ENCODE measurements at places on chromosomes 3 and 15. TPM values are rescaled to one million over a fixed set of nuclear protein-coding genes. Genes with fewer than 3 reads are reported as not detected.

DNA sequence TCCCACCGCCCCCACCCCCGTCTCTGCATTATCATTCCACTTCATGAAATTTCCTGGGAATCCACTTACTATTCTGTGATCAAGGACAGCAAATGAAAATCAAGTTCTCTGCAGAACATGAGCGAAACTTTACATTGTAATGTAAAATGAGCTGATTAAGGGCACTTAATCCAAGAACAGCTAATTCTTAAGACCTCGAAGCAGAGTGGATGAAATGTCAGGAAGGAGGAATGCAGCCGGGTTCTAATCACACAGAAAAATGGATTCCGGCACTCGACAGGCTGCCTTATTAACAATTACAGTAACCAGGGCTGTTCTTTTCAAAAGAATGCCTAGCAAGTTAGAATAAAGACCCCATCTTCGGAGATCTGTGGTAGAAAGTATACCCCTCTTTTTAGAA, 57.5 kb downstream of the RFTN1 start:
- no peak overlapping the region for H3K4me3 ChIP-seq
- H3K36me3 ChIP-seq, result no peaks in the 10 kb centered on the region
- no peaks in the 10 kb centered on the region for H3K27me3 ChIP-seq

DNA sequence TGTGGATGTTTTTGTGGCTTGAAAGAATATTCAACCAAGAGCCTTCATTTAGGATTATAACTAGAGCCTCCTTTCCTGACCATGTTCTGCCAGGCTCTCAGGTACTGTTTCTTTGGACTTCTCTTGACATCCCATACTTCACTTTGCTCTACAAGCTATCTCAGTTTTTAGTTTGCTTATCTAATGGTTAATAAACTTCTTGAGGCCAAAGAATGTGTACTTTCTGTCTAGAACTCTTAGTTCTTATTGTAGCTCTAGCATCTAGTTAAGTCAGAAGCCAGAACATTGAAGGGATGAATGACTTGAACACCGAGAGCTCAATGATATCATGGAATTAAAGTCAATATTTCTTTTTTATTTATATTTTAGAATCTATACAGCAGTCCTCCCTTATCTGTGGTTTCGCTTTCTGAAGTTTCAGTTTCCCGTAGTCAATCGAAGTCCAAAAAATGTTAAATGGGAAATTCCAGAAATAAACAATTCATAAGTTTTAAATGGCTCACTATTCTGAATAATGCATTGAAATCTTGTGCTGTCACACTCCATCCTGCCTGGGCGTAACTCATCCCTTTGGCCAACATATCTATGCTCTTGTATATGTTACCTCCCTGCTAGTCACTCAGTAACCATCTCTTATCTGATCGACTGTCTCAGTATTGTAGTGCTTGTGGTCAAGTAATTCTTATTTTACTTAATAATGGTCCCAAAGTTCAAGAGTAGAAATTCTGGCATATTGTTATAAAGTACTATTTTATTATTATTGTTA, 368.6 kb upstream of the RBMS3 start:
- H3K4me1 ChIP-seq, result no peaks in the 10 kb centered on the region
- H3K27me3 ChIP-seq, result no peaks in the 10 kb centered on the region
- DNase-seq, result no peak
- H3K27ac ChIP-seq, result no peak overlapping the region
- no peaks in the 10 kb centered on the region for H3K36me3 ChIP-seq

DNA sequence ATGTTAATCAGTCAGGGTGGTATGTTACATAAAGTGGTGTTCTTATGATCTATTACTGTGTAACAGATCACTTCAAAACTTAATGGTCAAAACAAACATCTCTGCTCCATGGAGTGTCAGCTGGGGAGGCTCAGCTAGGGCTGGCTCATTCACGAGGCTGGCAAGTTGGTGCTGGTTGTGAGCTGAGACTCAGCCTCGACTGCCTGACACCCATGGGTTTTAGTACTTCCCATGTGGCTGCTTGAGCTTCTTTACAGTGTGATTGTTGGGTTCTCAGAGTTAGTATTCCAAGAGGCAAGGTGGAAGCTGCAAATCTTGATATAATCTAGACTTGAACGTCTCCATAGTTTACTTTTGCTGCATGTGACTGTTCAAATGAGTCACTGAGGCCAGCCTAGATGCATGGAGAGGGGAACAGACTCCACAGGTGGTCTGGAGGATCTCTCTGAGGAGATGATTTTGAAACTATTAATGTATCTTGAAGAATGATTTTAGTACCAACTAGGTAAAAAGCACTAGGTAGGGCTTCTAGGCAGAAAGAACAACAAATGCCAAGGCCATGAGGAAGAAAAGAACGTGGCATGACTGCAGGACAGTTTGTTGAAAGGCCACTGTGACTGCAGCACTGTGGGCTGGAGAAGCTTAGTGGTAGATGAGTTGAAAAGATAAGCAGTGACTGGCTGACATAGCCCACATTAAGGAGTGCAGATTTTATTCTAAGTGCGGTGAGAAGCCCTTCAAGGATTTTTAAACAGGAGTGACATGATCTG, 281.1 kb upstream of the PROK2 start:
- H3K4me1 ChIP-seq, result peaks cover 2% of the 10 kb centered on the region
- no peak overlapping the region for H3K27ac ChIP-seq
- H3K27me3 ChIP-seq, result no peaks in the 10 kb centered on the region

DNA sequence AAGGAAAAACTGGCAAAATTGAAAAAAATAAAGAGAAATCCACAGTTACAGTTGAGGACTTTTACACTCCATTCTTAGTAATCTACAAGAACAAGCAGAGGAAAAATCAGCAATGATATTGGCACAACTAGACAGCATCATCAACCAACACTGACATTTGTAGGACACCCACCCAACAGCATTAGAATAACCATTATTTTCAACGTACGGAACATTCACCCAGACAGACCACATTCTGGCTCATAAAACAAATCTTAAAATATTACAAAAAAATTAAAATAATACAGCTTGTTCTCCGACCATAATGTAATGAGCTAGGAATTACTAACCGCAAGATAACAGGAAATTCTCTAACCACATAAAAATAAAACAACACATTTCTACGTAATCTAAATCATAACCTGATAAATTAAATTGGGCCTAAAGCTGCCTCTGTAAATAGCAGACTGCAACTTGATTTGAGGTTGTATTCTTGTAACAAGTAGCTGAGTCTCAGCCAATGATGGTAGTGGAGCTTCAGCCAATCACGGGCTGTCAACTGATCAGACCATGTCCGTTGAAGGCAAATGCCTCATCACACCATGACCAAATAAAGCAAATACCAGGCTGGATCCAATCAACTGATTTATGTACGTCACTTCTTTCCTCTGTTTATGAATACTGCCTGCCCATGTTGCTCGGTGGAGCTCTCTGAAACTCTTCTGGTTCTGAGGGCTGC, 9.2 kb downstream of the PLSCR4 start:
- no peaks in the 10 kb centered on the region for H3K36me3 ChIP-seq
- no peaks in the 10 kb centered on the region for H3K27me3 ChIP-seq
- DNase-seq, result no peak

DNA sequence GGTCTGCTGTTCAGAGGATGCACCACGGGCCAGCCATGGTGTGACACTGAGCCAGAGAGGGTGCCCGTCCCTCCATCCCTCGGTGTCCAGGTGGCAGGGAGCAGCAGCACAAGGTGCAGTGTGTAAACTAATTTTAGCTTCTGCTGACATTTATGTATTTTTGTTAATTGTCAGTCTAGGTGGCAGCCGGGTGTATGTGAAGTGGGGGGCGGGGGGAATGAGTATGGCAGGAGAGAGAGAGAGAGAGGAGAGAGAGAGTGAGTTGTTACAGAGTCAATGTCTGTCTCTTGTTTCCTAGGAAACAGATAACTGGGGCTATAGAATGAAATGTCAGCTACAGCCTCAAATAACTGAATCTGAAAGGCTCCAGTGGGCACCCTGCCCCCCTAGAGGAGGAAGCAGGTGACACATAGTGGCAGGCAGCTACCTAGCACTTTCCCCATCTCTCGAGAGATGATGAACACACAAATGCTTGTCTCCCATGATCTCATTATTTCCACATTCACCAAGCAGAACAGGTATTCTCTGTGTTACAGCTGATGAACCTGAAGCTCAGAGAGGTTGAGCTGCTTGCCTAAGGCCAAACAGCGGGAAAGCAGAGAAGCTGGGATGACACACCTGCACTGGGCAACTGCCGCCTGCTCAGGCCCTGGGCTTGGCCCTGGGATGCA, 24.7 kb downstream of the RASGRF1 start:
- no peak for DNase-seq
- H3K4me3 ChIP-seq, result no peak overlapping the region
- H3K27ac ChIP-seq, result no peak overlapping the region
- H3K4me1 ChIP-seq, result no peaks in the 10 kb centered on the region

MAGI1 gene
- 38.6 TPM for total RNA-seq

SKIC8 gene
- total RNA-seq, result 50.9 TPM

DISP2 gene
- 0.40 TPM for total RNA-seq

DNA sequence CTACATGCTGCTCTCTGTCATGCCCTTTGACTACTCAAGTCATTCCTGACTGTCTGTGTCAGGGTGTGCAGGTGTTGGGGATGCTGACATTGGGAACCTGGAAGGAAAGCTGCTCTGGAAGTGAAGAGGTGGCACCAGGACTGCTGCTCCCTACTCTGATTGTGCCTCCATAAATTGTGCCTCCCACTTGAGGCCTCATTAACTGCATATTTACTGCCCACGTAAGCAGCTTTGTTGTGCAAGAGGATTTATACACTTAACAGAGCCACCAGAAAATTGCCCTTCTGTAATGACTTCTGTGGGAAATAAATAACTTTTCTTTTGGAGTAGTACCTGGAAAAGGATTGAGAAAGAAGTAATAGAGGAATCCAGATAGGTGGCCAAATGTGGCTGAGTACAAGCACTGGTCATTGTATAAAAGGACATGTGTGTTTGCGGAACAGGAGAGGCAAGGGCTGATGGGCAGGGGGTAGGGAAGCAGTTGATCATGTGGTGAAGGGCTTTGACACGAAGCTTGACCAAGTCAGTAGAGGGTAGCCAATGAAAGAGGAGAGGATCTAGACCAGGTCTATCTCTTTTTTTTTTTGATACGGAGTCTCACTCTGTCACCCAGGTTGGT, 24.8 kb downstream of the IL20RB start:
- no peak overlapping the region for H3K27ac ChIP-seq
- DNase-seq, result no peak
- H3K27me3 ChIP-seq, result no peaks in the 10 kb centered on the region
- H3K36me3 ChIP-seq, result no peaks in the 10 kb centered on the region
- H3K4me1 ChIP-seq, result no peaks in the 10 kb centered on the region

- H3K27me3 ChIP-seq, result peaks cover 32% of the 10 kb centered on the region
- H3K4me1 ChIP-seq, result no peaks in the 10 kb centered on the region
- peak; percentile 82 for DNase-seq
These were observed 78.1 kb upstream of the RNF7 start for GRCh38 chr3:141659821-141660613.

GRCh38 chr3:71885006-71885405, 100.1 kb upstream of the PROK2 start:
- no peaks in the 10 kb centered on the region for H3K4me1 ChIP-seq
- no peaks in the 10 kb centered on the region for H3K36me3 ChIP-seq
- peaks cover 20% of the 10 kb centered on the region for H3K27me3 ChIP-seq
- peak overlapping the region; percentile 47 for H3K27ac ChIP-seq

- H3K27me3 ChIP-seq, result no peaks in the 10 kb centered on the region
- DNase-seq, result no peak
- no peak overlapping the region for H3K4me3 ChIP-seq
- no peak overlapping the region for H3K27ac ChIP-seq
- peaks cover 11% of the 10 kb centered on the region for H3K4me1 ChIP-seq
These were observed 2.2 kb upstream of the MB21D2 start for GRCh38 chr3:192919901-192920300.

GOLGA6D gene
- 0.21 TPM for total RNA-seq

DNA sequence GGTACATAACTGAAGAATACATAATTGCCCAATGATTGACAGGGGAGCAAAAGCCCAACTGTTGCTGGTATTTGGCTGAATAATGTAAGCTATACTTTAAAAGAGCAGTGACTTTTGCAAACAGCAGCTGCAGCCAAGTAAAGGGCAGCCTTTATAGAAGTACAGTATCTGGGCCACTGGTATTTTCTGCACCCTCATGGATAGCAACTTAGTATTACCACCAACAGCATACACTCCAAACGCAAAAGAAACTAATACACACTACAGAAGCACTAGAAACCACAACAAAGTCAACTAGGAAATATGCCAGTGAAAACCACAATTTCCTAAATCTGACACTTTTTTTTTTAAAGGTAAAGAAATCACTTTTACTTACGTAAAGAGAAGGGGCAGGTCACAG, 206.1 kb downstream of the TIGIT start:
- DNase-seq, result no peak
- no peaks in the 10 kb centered on the region for H3K4me1 ChIP-seq
- no peak overlapping the region for H3K27ac ChIP-seq

DNA sequence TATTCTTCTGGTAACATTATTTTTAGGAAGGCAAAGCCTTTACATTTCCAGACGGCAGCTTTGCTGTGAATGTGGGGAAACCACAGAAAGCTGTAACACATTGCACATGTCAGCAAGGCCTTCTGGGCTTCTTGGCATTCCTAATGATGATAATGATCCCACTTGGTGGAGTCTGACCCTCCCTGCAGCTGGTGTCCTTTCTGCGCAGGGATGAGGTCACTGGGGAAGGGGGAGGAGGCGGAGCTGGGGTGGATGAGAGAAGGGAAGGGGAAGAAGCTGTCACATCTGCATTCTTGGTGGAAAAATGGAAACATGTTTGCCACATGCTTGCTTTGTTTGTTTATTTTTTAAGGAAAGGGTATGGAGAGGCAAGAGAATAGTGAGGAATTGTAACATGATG, 68.6 kb downstream of the FILIP1L start:
- no peaks in the 10 kb centered on the region for H3K4me1 ChIP-seq
- no peaks in the 10 kb centered on the region for H3K36me3 ChIP-seq
- H3K27me3 ChIP-seq, result no peaks in the 10 kb centered on the region
- H3K4me3 ChIP-seq, result no peak overlapping the region

ZNF860 gene
- total RNA-seq, result 0.59 TPM

GNAT1 gene
- not detected for total RNA-seq

GRCh38 chr3:74537164-74537563, 77.3 kb downstream of the CNTN3 start:
- DNase-seq, result no peak
- no peaks in the 10 kb centered on the region for H3K36me3 ChIP-seq
- no peak overlapping the region for H3K27ac ChIP-seq
- H3K4me1 ChIP-seq, result peaks cover 6% of the 10 kb centered on the region
- H3K4me3 ChIP-seq, result no peak overlapping the region

EFCC1 gene
- 0.31 TPM for total RNA-seq

GRCh38 chr3:41569632-41570305, 370.5 kb downstream of the CTNNB1 start:
- no peak for DNase-seq
- no peak overlapping the region for H3K27ac ChIP-seq
- H3K4me3 ChIP-seq, result no peak overlapping the region
- no peaks in the 10 kb centered on the region for H3K27me3 ChIP-seq
- no peaks in the 10 kb centered on the region for H3K36me3 ChIP-seq
- H3K4me1 ChIP-seq, result peaks cover 3% of the 10 kb centered on the region

ILDR1 gene
- total RNA-seq, result 2.0 TPM

NISCH gene
- 175 TPM for total RNA-seq

C15orf62 gene
- 0.46 TPM for total RNA-seq
